ENCODE measurements at places on chromosomes 6 and 20.

DNA sequence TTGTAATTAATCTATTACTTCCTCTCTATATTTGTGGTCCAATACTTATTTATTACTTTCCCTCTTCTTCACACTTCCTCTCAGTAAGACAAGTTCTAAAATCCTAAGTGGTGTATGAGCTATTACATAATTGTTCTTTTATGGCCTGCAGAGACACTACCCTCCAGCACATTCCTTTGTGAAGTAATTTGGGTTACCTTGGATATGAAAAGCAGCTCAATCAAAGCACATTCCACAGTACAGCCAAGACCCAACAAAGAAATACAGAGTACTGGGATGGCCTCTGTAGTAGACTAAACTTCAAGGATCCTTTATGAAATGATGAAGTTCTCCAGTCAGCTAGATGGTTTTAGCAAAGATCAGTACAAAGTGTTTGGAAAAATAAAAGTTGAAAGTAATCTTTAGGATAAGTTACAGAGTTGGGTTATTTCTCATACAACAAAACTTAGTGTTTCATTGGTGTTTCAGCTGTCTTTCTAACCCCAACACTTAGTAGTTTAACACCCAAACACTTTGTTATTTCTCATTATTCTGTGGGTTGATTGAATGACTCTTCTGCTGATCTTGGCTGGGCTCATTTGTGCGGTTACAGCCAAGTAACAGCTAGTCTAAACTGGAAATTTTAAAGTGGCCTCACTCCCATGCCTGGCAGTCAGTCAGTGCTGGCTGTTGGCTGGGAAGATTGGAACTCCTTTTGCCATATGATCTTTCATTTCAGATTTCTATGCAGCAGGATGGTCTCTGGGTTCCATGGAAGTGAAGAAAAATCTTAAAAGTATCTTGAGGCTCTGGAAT lies 161.5 kb upstream of the POU3F2 start:
- no peak for DNase-seq

DNA sequence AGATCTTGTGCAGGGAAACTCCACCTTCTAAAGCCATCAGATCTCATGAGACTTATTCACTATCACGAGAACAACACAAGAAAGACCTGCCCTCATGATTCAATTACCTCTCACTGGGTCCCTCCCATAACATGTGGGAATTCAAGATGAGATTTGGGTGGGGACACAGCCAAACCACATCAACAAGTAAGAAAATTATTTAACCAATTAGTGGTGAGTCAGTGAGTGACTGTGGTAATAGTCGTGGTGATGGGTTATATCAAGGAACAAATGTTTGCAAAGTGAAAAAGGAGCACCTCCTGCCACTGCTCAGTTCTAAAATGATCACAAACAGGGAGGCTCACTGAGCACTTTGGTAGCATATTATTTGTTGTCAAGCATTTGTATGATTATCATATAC lies 20.6 kb downstream of the EPM2A start:
- DNase-seq: no peak

DNA sequence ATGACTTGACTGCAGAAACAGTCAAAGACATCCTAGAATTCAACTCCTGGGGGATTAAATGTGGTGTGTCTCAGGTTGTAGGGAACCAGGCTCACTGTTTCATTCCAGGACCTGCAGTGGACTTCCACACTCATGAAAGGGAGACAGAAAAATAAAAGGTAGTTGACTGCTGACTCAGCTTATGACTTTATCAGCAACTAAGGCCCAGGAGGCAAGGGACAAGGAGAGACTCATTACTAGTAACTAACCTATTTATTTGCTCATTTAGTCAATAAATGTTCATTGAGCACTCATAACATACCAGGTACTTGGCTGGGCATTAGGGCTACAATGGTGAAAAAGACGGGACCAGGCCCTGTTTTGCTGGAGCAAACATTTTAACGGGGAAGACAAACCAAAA lies 2.9 kb downstream of the ZSCAN31 start:
- no peak for DNase-seq

GRCh38 chr20:64203037-64203777 lies 39.0 kb downstream of the MYT1 start:
- no peak for DNase-seq

DNA sequence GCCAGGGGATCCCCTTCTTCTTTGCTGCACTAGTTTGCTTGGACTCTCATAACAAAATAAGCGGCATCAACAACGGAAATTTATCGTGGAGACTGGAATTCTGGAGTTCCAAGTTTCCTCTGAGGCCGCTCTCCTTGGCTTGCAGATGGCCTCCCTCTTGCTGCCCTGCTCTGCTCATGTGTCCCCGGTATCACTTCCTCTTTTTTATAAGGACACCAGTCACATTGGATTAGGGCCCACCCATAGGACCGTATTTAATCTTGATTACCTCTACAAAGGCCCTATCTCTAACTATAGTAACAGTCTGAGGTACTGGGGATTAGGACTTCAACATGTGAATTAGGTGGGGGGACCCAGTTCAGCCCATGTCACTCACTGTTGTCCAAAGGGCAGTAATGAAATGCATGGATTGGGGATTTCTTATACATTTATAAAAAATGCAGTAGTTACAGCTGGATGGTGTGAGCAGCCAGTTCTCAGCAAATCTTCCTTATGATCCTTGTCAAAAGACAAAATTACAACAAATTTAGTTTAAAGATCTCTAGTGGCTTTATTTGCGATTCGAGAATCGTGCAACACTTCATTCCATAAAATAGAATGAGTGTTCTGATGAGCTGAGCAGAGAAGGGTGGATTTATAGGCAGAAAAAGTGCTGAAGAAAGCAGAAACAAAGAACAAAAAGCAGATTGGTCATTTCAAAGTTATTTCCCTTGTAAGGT lies 59.3 kb upstream of the AKAP12 start:
- no peak for DNase-seq

GRCh38 chr6:47740714-47741113 lies 41.1 kb upstream of the OPN5 start:
- DNase-seq: no peak

DNA sequence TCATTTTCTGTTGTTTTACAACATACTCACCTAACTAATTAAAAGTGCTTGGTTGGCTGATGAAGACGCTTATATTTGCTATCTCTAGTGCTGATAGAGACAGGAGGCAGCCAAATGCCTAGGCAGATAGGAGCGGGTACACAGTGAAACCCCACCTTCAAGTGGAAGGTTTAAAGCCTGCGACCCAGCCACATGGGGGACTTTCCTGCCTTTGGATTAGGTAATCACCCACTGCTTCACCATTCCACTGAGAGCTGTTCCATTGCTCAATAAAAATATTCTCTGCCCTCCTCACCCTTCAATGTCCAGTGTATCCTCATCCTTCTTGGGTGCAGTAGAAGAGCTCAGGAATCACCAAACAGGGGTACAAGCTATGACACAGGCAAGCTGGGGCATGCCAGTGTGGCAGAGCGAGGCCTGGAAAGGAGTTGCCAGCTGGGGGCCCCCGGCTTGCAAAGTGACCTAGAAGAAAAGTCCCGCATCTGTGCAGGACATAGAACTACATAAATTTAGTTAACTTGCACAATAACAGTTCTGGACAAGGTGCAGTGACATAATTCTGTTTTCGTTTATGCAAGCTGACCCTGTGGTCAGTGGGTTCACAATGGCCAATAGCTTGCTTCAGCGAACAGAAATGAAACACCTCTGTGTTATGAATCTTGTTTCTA lies 112.0 kb upstream of the MLIP start:
- DNase-seq: no peak

DNA sequence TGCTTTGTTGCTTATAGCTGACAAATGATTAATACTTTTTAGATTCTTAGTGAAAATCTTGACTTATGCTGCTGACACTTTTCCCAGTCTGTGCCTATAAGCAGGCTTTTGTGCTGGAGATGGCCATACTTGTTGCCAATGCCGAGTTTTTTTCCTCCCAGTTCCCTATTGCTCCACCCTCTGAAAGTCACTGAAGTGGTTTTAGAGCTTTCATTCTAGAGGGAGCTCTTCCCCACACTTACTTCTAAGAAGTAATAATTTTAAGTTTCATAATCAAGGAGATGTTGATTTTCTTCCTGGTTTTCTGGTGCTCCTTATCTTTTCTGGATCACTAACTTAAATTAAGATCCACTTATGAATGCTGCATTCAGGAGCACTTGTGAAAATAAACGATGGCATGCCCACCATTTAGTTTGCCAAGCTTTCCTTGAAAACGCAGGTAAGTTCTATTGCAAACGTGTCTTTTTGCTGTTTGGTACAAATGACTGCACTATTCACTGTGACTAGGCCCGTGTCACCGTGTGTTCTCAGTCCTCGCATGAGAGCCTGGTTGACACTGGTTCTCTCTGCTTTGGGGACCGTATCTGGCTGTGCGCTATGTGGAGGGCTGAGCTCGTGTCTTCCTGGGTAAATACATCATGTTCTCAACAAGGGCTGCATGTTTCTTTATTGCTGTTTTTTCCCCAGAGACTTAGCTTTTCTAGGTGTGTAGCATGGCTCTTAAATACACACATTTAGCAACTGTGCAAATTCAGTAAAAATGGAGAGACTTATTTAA lies 50.2 kb downstream of the GFRA4 start:
- DNase-seq: no peak

DNA sequence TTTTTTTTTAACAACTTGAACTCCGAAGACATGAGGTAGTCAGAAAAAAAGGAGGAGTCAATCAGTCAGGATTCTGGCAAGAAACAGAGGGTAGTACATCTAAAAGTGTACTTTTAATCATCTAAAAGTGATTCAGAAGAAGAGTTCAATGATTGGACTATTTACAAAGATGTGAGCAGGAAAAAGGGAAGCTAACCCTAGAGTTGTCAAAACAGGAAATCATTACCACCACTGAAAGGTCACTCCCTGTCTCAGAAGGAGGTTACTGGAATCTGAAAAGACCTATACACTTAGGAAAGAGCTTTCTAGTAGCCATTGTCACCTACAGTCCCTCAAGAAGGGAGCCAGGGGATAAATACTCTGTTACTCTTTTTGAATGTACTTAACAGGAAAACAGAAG lies 16.7 kb upstream of the LMBRD1 start:
- DNase-seq: no peak

GRCh38 chr20:10568032-10568431 lies 105.8 kb downstream of the JAG1 start:
- DNase-seq: no peak

- DNase-seq: no peak
These were observed 47.2 kb upstream of the FLRT3 start for GRCh38 chr20:14384416-14385175.

All from hypothalamus (tissue), 51 donors.